ENCODE measurements at places on chromosomes 13 and 19.
A peak's percentile ranks its signal among the peaks of the same experiment; 100 is the strongest.

- no peak for DNase-seq
Observed at GRCh38 chr13:26051231-26051656, 572 bp downstream of the SHISA2 start.

- peak; percentile 90 for DNase-seq
Observed at GRCh38 chr19:33064792-33065550, at the start of gene RHPN2. Gene RHPN2 (minus strand): TSS chr19:33064888. CDS start chr19:33064852, 36 bp downstream.

DNA sequence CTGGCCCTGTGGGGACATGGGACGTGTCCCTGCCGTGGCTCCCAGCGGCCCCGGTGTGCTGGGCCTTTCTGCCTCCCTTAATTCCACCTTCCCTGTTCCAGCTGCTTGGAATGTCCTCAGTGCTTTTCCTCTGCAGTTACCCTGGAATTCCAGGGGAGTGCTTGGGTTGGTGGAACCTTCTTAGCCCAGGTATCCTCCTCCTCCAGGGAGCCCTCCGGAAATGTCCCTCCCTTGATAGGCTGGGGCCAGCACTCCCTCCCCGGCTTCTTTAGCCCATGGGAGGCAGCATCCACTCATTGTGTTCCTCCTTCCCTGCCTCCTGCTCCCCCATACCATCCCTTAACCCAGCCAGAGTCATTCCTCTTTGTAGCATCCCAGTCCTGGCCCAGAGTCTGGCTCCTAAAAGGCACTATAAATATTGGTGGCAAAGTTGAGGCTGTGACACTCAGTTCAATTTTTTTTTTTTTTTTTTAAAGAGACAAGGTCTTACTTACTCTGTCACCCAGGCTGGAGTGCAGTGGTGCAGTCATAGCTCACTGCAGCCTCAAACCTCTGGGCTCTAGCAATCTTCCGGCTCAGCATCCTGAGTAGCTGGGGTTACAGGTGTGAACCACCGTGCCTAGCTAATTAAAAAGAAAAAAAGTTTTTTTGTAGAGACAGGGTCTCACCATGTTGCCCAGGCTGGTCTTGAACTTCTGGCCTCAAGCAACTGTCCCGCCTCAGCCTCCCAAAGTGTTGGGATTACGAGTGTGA is 13.7 kb upstream of the SLC7A10 start:
- DNase-seq, result no peak

GRCh38 chr19:4363571-4364304 is 20.4 kb downstream of the MPND start:
- no peak for DNase-seq

DNA sequence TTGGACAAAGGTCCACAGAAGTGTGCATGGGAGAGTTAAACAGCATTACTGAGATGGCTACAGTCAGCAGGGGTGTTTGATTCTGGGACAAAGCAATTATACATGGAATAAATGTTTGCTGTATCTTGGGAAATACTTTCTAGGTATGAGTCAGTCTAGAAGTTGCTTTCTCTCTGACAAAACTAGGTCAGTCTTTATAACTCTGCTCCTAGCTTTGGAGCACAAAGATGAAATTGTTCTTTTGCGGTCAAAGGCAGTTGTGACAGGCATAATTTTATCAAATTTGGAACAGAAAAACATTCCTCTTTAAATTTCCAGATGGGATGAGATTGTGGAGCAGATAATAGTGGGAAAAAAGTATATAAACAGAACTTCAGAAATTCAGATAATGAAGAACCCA is 1045.4 kb upstream of the MIR17HG start:
- DNase-seq, result no peak

GRCh38 chr13:21871919-21872318 is 201.0 kb downstream of the FGF9 start:
- no peak for DNase-seq

DNA sequence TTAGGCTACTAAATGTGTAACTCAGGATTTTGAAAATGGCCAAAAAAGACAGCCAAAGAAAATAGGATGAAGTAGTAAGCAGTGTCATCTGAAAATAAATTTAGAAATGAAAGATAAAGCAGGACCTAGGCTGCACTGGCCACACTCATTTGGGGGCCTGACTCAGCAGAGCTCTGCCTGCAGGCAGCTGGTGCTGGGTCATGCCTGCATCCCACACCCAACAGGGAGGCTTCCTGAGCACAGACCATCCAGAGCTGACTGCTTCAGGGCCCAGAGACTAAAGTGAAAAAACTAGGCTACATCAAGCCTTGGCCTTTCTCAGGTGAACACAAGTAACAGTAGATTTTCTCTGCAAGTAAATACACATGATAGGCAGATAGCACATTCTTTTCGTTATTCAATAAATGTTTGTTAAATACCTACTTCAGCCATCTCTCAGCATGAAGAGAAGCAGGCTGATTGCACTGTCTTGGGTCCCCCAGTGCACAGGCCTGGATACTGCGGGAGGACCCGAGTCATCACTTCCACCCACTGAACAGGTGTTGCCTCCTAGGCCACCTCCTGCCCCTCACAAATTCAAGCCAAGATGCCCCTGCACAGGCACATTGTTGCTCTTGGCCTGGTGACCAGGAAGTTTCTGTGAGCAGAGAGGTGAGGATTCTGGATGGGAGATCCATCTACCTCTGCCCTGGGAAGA is 284.0 kb downstream of the OXGR1 start:
- no peak for DNase-seq

DNA sequence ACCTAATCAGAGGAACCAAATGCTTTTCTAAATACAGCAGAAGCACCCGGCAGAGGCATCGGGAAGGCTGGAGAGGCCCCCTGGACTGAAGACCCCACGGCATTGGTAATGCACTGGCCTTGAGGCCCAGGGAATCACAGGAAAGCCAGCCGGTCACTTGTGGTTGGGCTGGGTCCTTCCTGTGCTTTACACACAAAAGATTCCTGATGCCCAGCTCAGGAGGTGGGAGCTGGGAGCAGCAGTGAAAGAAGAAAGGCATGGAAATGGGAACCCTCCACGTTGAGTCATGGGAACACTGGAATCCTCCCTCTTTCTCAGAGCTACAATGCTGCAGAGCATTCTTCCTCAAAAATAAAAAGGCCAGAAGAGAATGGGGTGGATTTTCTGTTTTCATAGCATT is 126.4 kb downstream of the TNFRSF19 start:
- DNase-seq, result no peak

DNA sequence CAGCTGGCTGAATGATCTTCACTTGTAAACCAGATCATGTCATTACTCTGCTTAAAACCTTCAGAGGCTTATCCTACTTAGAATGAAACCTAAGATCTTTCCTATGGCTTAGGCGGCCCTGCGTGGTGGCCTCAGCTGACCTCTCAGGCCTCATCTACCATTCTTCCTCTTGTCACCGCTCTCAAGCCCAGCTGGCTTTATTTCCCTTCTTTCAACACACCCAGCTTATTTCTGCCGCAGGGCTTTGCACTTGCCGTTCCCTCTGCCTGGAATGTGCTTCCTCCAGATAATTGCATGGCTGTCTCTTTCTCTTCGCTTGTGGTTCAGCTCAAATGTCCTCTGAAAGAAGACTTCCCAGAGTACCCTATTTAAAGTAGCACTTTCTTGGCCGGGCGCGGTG is 3.6 kb upstream of the ASF1B start:
- DNase-seq, result no peak

DNA sequence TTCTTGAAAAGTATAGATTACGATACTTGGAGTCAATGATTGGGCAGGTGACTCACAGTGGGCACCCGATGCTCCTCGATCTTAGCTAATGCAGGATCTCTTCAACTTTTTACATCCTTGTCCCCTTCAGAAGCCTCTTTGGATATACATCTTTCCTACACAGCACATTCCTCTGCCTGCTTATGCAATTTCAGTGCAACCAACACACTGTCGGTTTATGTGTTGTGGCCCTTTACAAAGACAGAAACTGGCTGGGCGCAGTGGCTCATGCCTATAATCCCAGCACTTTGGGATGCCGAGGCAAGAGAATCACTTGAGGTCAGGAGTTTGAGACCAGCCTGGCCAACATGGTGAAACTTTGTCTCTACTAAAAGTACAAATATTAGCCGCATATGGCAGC is 2.6 kb downstream of the GPR42 start:
- no peak for DNase-seq

- no peak for DNase-seq
Observed at GRCh38 chr13:100725472-100725871, 50.9 kb upstream of the TMTC4 start.

- no peak for DNase-seq
Observed at GRCh38 chr19:4174895-4175668, 7.3 kb downstream of the SIRT6 start.

- no peak for DNase-seq
Observed at GRCh38 chr13:42847891-42848663, 66.7 kb downstream of the FAM216B start.

DNA sequence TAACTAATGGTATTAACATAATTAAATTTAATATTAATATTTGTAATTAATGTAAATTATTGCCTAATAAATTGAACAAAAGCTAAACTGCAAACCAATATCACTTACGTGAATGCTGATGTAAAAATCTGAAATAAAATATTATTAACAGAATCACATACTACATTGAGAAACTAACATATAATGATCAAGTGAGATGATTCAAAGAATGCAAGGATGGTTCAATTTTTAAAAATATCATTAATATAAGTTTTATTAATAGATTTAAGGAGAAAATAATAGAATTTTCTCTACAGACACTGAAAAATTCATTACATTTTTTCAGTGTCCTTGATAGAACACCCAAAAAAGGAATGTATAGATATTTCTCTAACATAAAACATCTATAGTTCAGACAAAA is 23.5 kb upstream of the EBPL start:
- no peak for DNase-seq

GRCh38 chr19:50050406-50051227 is 24.8 kb downstream of the ZNF473 start:
- peak; percentile 15 for DNase-seq

- DNase-seq, result no peak
Observed at GRCh38 chr19:10422046-10422461, 1.7 kb downstream of the PDE4A start.

- no peak for DNase-seq
Observed at GRCh38 chr13:35787937-35788336, 311.4 kb upstream of the MAB21L1 start.

DNA sequence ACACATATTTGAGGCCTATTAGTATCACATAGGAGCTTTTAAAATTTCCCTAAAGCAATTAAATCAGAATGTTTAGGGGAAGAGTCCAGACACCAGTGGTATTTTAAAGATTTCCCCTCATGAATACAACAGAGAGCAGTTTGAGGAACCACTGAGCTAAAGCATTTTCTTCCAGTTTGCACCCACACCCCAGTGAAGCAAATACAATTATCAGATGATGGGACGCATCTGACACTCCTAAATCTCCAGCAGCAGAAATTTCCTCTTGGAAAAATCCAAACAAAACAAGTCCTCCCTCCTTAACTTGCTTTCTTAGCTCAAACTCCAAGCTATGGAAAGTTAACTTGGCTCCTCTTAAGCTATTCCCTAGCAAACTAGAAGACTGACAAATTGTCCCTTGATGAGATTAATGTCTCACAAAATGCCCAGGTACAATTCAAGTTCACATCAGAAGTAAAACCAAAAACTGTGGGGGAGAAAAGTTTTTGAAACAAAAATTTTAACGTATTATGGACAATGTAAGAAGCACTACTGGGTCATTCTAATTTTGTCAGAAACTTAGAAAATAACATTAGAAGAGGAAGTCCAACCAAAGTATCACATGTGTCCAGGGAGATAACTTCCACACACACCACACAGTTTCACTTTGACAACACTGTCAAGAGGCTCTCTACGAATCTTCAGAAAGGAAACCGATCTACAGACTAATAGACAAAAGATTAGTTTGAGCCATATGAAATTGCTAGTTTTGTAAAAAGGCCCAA is 74.1 kb downstream of the ABCC4 start:
- peak; percentile 46 for DNase-seq

DNA sequence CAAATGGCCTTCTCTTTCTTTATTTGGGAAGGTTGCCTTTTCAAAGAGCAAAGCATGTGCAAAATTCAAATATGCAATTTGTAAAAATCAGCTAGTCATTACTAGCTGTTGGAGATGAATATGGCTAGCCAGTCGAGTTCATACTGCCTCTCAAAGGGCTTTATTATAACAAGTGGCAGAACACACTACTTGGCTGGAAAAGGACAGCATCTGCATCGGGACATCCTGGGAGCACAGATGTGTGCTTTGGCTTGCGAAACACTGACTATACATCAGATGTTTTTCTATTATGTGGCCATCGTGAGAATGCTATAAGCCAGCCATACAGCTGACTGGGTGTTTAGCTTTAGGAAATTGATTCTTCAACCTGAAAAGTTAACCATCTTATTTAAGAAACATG is 424.2 kb downstream of the KCTD12 start:
- no peak for DNase-seq

GRCh38 chr19:1136201-1136600 is 32.4 kb downstream of the GPX4 start:
- peak; percentile 70 for DNase-seq

GRCh38 chr19:53652476-53652875 is 20.7 kb downstream of the DPRX start:
- no peak for DNase-seq

- no peak for DNase-seq
Observed at GRCh38 chr13:32107474-32107873, 75.9 kb downstream of the FRY start.

DNA sequence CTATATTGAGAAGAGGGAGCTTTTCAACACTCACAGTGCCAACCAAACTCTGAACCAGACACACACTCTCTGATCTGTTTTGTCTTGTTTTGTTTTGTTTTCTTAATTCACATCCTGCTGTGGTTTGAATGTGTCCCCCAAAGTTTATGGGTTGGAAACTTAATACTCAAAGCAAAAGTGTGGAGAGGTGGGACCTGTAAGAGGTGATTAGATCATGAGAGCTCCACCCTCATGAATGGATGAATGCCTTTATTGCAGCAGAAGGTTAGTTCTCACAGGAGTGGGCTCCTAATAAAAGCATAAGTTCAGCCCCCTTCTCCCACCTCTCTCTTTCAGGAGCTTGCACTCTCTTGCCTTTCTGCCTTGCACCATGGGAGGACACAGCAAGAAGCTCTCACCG is 957.1 kb downstream of the PCDH9 start:
- DNase-seq, result no peak

- DNase-seq, result peak; percentile 63
Observed at GRCh38 chr19:37902668-37903067, 3.7 kb downstream of the WDR87 start.

Measured in GM19239 (cell line).